Activated CD8-positive, alpha-beta T cell treated with anti-CD3 and anti-CD28 coated beads, Interleukin-2, amount 10 ng/mL, durations not matched to agents 7 days and 5 days (primary cell): ENCODE measurements at places on chromosomes 3 and 15. TPM values are rescaled to one million over a fixed set of nuclear protein-coding genes. Genes with fewer than 3 reads are reported as not detected.

The ZKSCAN7 gene
- total RNA-seq = 2.9 TPM

The FAM81A gene
- total RNA-seq = 4.6 TPM

The LRRC49 gene
- total RNA-seq = not detected

The CPEB1 gene
- 0.18 TPM for total RNA-seq

The DZIP1L gene
- total RNA-seq = not detected

The FEZF2 gene
- not detected for total RNA-seq

The SPTBN5 gene
- 0.21 TPM for total RNA-seq

The SMCO1 gene
- not detected for total RNA-seq

DNA sequence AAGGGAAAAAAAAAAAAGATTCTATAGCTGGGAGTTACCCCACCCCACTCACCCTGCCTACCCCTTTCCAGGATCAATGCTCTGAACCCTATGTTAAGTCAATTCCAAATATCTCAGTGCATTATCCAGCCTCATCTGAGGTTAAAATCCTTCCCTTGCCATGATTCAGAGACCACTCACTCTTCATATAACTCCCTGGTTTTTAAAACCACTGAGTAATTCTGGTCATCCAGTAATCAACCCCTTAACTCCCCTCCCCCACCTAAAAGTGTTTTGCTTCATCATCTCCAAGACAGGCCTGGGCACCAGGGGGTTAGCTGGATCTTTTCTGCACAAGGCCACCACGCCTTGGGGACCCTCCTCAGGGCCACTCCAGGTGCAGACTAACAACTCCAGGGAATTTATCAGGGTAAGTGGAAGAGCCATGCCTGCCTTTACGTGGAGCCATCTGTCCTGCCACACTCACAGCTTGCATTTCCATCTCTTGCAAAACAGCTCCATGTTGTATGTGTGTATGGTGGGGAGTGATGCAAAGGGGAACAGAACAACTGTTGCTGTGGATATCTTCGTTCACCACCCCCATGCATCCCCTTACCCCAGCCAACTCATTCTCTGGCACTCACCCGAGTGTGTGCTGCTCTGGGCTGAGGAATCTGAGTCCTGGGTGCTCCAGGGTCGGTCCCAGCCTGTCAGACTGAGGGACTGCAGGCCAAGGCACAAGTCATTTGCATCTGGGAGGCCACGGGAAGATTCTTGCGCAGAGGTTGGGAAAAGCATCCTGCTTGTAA lies 30.7 kb upstream of the RPS17 start:
- H3K36me3 ChIP-seq = no peaks in the 10 kb centered on the region
- peaks cover 19% of the 10 kb centered on the region for H3K27me3 ChIP-seq
- DNase-seq = no peak
- H3K4me1 ChIP-seq = no peaks in the 10 kb centered on the region

- DNase-seq = no peak
- H3K36me3 ChIP-seq = no peaks in the 10 kb centered on the region
- H3K27ac ChIP-seq = peak overlapping the region; percentile 81
Observed at GRCh38 chr15:74402337-74402841, 31.4 kb downstream of the SEMA7A start.

DNA sequence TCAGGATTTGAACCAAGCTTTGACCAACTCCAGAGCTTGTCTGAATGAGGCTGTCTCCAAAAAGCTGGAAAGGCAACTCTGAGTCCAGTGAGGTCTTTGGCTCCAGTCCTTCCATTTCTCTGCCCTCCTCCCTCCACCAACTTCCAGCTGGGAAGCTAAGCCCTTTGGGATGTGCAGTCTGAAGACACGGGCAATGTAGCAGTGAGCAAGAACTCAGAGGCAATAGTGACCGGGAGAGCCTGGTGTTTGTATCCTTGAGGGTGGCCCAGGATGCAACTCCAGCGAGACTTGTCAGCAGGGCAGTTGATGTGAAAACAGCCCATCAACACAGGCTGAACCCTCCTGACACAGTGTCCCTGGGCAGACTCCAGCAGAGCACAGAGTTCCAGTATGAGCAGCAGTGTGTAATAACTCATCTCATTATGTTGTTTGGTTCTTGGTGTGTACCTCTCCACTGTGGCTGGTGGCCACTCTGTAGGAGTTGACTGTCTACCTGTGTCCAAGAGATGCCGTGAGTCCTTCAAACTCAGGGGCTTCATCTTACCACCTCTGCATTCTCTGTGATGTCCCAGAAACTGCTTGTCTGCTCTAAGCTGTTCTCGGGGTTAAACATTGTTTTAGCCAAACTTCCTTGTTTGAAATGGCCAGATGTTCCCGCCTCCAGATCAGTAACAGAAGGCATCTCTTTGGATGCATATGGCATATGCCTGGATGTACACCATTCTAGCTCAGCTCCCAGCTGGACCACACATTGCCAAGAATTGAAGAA lies 6.6 kb downstream of the CDCP1 start:
- no peak for DNase-seq
- no peak overlapping the region for H3K27ac ChIP-seq
- H3K36me3 ChIP-seq = peaks cover 10% of the 10 kb centered on the region
- peaks cover 20% of the 10 kb centered on the region for H3K4me1 ChIP-seq
- H3K27me3 ChIP-seq = peaks cover 22% of the 10 kb centered on the region

GRCh38 chr3:38648024-38648658 lies 1.3 kb downstream of the SCN5A start:
- H3K4me1 ChIP-seq = peaks cover 4% of the 10 kb centered on the region
- H3K27ac ChIP-seq = no peak overlapping the region
- no peaks in the 10 kb centered on the region for H3K36me3 ChIP-seq
- H3K27me3 ChIP-seq = peaks cover 13% of the 10 kb centered on the region
- no peak for DNase-seq
- H3K4me3 ChIP-seq = peak overlapping the region; percentile 49

DNA sequence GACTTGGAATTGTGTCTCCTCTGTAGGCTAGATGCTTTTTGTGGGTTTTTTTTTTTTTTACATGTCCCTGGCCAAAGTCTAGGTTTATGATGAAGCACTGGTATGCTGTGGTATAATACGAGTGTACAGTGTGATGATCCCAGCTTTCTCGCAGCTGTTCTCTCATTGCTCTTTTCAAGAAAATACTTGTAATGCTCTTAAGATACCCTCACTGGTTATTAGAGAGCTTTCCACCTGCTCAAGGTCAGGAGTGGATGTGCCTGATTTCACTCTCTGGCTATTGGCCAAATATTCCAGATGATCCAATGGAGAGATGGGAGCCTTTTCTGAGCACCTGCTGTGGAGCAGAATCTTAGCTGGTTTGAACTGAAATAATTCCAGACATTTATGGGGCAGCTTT lies 215.1 kb downstream of the MYRIP start:
- no peaks in the 10 kb centered on the region for H3K4me1 ChIP-seq
- no peaks in the 10 kb centered on the region for H3K27me3 ChIP-seq
- no peak overlapping the region for H3K4me3 ChIP-seq
- DNase-seq = no peak
- H3K27ac ChIP-seq = no peak overlapping the region

DNA sequence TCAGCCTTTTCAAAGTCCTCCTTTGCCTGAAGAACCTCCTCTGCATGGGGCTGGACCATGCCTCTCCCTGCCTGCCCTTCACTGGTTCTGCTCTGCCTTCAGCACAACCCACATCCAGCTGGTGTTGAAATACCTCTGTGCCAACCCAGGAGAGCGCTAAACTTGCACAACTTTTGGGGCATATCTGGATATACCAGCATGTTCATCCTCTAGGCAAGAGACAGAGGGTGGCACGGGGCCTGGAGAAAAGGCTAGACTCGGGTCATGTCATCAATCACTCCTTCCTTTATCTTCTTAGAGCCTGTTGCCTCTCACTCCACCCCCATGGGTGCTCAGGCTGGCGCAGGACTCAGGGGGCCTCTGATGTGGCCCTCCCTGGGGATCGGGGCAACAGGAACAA lies 4.8 kb downstream of the SEMA4B start:
- H3K27ac ChIP-seq = no peak overlapping the region
- no peak overlapping the region for H3K4me3 ChIP-seq
- peaks cover 2% of the 10 kb centered on the region for H3K36me3 ChIP-seq

- no peak for DNase-seq
- no peaks in the 10 kb centered on the region for H3K27me3 ChIP-seq
- H3K4me3 ChIP-seq = no peak overlapping the region
- peaks cover 63% of the 10 kb centered on the region for H3K36me3 ChIP-seq
- H3K4me1 ChIP-seq = peaks cover 24% of the 10 kb centered on the region
Observed at GRCh38 chr3:182925944-182926337, 54.4 kb downstream of the DCUN1D1 start.

DNA sequence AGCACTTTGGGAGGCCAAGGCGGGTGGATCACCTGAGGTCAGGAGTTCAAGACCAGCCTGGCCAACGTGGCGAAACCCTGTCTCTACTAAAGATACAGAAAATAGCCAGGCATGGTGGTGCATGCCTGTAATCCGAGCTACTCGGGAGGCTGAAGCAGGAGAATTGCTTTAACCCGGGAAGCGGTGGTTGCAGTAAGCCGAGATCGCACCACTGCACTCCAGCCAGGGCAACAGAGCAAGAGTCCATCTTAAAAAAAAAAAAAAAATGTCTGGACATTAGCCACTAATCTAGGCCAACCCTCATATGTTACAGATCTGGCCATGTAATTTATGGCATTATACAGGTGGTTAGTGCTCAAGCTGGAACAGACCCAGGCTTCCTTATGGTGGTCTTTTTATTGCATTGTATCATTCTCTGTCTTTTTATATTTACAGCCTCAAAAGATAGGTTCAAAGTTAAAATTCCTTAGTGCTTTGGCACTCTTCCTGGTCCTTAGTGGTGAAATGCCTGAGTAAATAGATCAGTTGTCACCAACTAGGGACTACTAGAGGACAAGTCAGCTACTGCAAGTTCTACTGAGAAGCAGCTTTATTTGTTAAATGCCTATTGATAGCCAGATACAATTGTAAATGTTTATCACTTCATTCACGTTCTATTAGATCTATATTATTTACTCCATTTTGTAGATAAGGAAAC lies 16.0 kb downstream of the STARD9 start:
- no peaks in the 10 kb centered on the region for H3K27me3 ChIP-seq
- no peaks in the 10 kb centered on the region for H3K4me1 ChIP-seq
- no peak overlapping the region for H3K4me3 ChIP-seq
- peaks cover 8% of the 10 kb centered on the region for H3K36me3 ChIP-seq
- no peak for DNase-seq

- H3K27ac ChIP-seq = no peak overlapping the region
- peaks cover 24% of the 10 kb centered on the region for H3K4me1 ChIP-seq
- H3K36me3 ChIP-seq = no peaks in the 10 kb centered on the region
- H3K27me3 ChIP-seq = no peaks in the 10 kb centered on the region
- no peak for DNase-seq
Observed at GRCh38 chr3:189288348-189289235, 116.8 kb downstream of the TPRG1 start.

DNA sequence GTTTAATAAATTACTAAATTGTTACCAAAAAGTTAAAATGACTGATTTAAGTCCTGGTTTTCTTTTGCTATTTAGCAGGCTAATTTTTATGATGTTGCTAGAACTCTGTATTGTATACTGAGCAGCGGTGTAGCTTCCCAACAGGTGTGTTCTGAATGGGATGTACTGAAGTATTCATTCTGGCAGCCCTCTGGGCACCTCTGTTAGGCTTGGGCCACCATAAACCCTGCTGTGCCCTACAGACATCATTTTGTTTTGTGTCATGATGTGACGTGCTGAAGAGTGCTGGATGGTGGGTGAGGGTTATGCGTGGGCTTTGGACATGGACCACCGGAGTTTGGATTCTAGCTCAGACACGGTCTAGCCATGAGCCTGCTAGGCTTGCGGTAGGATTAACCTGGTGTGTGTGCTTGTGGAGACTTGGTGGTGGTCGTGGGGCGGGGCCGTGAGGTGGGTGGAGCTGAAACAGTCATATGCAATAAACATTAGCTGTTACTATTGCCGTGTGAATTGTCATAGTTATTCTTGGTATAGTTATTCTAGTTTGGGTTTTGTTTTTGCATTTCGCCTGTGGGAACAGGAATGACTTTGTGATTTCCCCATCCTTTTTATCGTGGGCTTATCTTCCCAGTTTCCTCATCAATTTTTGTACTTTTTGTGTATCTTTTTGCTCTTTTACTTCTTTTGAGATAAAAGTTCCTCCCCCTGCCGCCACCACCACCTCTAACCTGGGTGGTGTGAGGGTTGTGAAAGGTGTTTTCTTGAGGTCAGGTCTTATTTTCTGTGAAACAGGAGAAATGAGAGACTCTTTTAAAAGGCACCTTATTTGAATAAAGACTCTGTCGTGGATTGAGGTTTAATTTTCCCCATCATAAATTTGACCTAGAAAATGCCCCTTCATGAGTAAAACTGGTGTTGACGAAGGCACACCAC lies 93.7 kb downstream of the MCTP2 start:
- H3K27ac ChIP-seq = peak overlapping the region; percentile 50
- H3K4me3 ChIP-seq = no peak overlapping the region
- no peaks in the 10 kb centered on the region for H3K27me3 ChIP-seq
- H3K4me1 ChIP-seq = peaks cover 28% of the 10 kb centered on the region
- DNase-seq = peak; percentile 33
- peaks cover 32% of the 10 kb centered on the region for H3K36me3 ChIP-seq

DNA sequence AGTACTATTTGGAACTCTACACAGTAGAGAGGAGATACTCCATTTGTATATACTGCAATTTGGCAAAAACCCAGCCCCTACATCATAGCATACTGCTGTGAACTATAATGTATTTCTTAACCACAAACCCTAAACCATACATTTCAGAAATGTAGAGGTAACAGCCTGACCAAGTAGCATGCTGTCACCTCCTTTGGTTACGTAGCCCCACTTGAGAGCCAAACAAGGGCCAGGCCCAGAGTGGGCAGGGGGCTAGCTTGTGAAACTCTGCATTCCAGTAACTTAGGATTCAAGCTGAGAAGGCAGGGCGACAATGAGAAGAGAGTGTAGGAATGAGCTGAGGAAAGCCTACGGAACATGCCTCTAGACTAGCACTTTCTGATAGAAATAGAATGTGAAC lies 135.8 kb downstream of the GREM1 start:
- no peak overlapping the region for H3K27ac ChIP-seq
- no peak overlapping the region for H3K4me3 ChIP-seq
- no peaks in the 10 kb centered on the region for H3K4me1 ChIP-seq
- peaks cover 2% of the 10 kb centered on the region for H3K27me3 ChIP-seq
- no peak for DNase-seq

DNA sequence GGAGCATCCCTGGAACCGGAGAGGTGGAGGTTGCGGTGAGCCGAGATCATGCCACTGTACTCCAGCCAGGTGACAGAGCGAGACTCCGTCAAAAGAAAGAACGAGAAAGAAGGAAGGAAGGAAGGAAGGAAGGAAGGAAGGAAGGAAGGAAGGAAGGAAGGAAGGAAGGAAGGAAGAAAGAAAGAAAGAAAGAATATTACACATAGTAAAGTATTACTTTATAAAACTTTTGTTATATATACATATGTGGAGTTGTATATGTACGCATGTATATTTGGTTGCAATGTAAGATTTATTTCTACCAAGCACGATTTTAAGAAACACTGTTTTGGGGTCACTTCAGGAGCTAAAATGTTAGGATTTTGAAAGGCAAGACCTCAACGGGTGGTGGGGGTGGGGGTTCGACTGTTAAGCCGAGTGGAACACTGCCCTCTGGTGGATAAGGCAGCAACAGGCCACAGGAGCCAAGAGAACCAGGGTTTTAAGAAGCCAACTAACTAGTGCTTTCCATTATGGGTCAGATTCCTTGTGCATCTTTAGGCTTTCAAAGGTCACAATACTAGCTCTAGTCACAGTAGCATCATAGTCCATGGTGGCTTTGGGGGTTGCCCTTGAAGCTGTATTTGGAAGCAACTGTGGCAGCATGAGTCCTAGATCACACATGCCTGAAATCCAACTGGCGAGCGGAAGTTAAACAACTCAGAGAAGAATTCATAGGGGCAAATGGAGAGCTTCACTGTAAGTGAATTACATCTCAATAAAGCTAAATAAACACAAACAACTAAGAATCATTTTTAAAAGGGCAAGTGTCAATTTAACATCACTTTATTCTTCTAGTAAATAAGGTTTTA lies 22.5 kb downstream of the GLB1 start:
- no peak overlapping the region for H3K27ac ChIP-seq
- H3K4me3 ChIP-seq = no peak overlapping the region
